ENCODE measurements at places on chromosomes 4 and X. TPM values are rescaled to one million over a fixed set of nuclear protein-coding genes. Genes with fewer than 3 reads are reported as not detected.

The DCAF8L2 gene
- 0.33 TPM for polyA plus RNA-seq

The ADAM29 gene
- not detected for polyA plus RNA-seq

The SEL1L3 gene
- 3.7 TPM for polyA plus RNA-seq

The CLNK gene
- polyA plus RNA-seq: not detected
